ENCODE measurements at places on chromosomes 11 and 22.

DNA sequence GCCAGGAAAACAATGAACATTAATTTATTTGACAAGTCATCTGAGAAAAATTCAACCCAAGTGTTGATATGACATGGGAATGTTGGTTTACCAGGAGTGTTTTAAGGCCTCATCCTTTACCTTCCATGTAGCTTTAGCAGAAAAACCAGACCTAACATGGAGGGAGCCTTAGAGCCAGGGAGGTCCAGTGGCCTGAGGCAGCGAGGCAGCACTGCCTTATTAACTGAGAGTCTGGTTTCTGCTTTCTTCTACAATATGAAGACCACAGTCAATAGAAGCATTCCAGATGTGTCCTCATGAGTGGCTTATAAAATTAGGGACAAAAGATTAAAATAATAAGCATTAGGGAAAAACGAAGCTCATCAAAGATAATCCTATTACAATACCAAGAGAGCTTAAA is 61.5 kb downstream of the DKK3 start:
- no peak for DNase-seq

DNA sequence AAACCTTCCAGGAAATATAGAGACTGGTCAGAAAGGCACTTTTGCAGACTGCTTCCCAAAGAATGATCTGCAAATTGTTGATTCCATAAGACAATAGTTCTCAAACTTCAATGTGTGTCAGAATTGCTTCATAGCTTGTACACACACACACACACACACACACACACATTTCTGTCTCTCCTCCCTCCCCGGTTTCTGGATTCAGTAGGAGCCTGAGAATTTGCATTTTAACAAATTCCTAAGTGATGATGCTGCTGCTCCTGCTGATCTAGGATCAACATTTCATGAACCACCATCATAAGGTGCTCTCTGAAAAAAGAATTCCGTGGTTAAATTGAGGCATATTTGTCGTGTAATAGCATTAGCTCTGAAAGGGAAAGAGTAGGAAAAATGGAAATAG is 35.3 kb upstream of the FZD4 start:
- DNase-seq, result no peak

- DNase-seq, result no peak
These were observed 65.9 kb downstream of the PRR5L start for GRCh38 chr11:36361901-36362391.

DNA sequence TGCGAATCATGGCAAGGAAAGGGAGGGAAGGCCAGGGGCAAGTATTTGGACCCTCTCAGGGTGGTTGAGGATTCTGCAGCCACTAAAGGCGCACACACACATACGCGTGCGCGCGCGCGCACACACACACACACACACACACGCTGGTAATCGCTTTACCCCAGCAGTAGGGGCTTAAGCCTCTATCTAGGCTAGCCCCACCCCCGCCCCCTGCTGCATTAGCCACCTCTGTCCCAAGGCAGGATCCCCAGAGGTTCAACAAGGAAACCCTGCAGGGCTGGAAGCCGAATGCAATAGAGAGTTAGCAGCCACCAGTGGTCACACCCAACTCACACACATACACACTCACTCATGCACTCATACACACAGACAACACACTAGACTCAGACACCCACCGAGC is 28.6 kb upstream of the ELFN2 start:
- DNase-seq, result no peak

GRCh38 chr22:46355369-46355995 is 20.0 kb downstream of the TRMU start:
- peak; percentile 48 for DNase-seq

DNA sequence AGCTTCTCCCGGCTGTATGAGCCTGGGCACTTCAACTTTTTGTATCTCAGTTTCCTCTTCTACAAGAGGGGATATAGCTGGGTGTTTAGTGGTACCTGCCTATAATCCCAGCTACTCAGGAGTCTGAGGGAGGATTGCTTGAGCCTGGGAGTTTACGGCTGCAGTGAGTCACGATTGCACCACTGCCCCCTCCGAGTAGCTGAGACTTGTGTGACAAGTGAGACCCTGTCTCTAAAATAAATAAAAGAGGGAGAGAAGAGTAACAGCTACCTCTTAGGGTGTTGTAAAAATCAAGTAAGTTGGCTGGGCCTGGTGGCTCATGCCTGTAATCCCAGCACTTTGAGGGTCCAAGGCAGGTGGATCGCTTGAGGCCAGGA is 10.0 kb upstream of the CATSPER1 start:
- DNase-seq, result no peak

GRCh38 chr11:111992206-111992855 is 32.9 kb upstream of the DLAT start:
- DNase-seq, result no peak

DNA sequence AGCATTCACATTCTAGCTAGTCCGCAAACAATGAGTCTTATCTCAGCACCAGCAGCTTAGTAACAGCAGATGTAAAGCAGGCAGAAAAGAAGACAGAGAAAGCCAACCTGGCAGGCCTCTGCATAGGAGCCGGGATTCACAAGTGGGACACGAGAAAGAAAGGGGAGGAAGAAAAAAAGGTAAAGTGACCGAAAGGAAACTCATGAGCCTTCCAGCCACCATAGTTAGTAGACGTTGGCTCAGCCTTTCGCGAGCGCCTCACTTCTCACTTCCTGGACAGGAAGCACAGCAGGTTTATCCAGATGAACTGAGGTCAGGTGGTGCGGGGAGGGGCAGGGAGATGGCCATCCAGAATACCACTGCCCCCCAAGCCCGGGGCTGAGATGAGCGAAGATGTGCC is 19.7 kb upstream of the KAT5 start:
- no peak for DNase-seq

DNA sequence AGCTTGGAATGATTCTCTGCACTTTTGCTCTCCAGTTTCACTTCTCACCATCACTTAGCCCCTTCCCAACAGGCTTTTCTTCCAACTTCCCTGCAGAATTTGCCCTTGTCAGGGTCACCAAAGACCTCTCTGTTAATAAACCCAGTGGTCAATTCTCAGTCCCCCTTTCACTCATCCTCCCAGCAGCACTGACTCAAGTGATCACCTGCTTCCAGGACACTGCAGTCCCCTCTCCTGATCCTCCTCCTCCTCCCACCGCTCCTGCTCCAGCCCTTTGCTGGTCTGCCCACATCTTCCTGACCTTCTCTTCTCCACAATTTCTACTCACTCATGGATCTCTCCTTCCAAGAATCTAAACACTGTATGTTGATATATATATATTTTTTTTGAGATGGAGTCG is 57.9 kb downstream of the SHISAL1 start:
- DNase-seq, result no peak

DNA sequence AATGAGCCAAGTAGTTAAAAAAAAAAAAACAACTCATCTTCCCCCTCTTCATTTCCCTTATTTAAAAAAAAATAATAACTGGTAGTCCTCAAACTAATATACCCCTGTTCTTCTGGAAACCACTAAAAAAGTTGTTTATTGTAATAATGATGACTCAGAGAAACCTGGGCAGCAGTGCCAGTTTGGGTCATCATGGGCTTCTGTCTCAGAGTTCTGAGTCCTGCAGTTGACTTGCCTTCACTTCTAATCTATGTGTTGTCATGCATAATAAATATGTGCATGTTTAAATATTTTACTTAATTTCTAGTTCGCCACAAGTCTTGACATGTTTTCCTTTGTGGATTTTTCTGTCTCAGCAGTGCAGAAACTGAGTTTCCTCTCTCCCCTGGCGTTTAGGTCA is 46.8 kb downstream of the PPP2R1B start:
- no peak for DNase-seq

GRCh38 chr11:68146704-68147474 is 25.7 kb upstream of the CHKA start:
- no peak for DNase-seq

DNA sequence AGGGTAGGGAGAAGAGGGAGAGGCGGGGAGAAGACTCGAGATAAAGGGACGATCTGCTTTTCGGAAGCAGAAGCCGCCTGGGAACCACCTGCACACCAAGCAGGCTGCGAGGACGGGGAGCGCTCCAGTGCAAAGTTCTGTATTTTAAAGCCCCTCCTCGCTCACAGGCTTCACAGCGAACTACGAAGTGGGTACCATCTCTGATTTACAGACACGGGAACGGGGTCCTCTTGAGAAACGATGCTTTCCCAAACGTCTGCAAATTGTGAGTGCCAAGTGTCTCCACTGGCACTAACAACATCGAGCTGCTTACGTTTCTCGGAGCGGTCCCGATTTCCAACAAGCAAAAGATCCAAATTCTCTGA is 700 bp upstream of the STX3 start:
- DNase-seq, result no peak

GRCh38 chr11:117910941-117911655 is 18.1 kb downstream of the TMPRSS13 start:
- no peak for DNase-seq

GRCh38 chr22:21819183-21819770 is 48.2 kb downstream of the MAPK1 start:
- no peak for DNase-seq

- no peak for DNase-seq
These were observed 31.0 kb upstream of the CCDC188 start for GRCh38 chr22:20181884-20182236.

- DNase-seq, result no peak
These were observed 35.3 kb upstream of the LRRC32 start for GRCh38 chr11:76705826-76706225.

GRCh38 chr22:30325724-30326254 is 952 bp downstream of the TBC1D10A start:
- DNase-seq, result no peak

DNA sequence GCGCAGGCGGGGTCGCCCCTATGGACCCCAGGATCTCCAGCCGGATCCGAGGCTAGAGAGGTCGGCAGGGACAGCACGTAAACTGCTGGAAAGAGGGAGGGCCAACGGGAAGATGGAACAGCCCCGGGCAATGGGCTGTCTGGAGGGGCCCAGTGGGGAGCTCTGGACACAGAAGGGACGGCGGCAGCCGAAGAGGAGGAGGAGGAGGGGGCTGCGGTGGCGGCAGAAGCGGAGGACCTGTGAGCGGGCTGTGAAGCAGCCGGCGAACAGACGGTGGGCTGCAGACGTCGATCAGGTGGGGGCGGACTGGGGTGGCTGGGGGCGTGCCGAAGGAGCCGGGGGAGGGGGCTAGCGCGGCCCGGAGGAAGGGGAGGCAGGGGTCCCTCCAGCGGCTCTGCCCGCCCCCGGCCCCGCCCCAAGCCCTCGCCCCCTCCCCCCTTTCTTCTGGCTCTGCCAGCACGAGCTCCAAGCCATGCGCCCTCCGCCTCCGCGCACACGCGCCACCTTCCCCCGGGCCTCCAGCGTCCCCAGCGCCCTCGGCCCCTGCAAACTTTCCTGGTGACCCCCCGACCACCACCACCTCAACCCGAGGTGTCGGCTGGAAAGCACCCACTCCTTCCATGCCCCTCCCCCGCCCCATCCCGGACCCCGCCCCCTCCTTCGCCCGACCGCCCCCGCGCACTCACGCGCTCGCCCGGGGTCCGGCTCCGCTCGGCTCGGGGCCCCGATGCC is 432 bp downstream of the TNKS1BP1 start:
- DNase-seq, result no peak

DNA sequence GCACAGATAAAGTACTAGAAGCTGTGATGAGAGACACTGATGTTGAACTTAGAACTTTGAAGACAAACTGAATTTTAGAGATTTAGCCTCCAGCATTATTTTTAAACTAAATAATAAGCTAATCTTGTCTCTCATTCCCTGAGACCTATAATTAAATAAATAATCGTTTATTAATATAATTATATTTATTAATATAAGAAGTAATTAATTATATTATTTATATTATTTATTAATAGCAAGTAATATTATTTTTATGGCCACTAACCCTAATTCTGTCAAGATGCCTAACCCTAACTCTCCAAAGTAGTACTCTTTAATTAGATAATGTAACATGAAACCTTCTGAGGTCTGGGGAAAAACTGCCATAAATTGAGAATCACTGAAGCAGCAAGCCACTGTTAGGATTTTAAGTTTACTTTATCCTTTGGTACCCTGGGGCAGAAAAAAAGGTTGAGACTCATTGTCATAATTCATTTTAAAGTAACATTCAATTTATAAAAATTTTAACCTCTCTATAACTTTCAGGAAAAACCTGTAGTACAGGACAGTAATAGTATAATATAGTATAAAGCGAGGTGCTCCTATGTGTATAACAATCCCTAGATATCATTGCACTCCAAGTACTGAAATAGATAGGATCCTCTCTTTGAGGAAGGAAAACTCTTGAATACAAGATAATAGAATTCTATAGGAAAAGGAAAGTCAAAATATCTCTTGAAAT is 85.4 kb downstream of the TTC28 start:
- DNase-seq, result no peak

DNA sequence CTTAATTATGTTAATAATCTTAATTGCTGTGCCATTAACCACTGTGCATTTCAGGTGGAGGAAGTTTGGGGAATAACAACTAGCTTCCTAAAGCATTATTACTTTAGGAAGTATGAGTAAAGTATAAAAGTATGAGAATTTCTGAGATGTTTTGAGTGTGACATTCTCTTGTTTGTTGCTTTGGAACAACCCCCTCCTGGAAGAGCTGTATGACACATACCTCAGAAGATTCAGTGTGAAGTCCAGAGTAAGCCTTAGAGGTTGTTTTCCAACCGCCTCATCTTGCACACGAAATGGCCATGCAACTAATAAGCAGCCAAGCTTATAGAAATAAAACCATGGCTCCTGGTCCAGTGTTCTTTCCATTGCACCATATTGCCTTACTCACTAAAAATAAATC is 21.7 kb downstream of the CCDC81 start:
- DNase-seq, result no peak

DNA sequence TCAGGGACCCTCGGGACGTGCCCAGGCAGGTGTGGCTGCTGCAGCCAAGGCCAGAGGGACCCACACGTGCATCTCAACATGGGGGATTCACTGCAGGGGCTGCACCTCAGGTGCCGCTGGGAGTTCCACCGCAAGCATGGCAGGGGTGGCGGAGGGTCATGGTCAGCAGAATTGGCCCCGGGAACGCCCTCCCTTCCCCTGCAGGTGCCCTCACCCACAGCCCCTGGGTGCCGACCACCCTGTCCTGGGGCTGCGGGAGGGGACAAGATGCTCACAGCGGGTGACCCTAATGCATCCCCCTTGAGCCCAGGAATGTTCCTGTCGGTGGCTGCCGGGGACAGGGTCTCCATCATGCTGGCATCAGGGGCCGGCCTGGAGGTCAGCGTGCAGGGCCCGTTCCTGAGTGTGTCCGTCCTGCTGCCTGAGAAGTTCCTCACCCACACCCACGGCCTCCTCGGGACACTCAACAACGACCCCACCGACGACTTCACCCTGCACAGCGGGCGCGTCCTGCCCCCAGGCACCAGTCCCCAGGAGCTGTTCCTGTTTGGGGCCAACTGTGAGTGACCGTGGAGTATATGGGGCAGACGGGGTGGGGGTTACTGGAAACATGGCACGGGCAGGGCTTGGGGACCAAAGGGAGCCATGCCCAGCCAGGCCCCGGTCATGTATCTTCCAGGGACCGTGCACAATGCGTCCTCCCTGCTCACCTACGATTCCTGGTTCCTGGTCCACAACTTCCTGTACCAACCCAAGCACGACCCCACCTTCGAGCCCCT is 5.8 kb downstream of the SUSD2 start:
- DNase-seq, result no peak

- DNase-seq, result no peak
These were observed 20.8 kb upstream of the CHKA start for GRCh38 chr11:68142028-68142412.

- DNase-seq, result no peak
These were observed 15.3 kb downstream of the PHF21A start for GRCh38 chr11:46105926-46106325.
